ENCODE measurements at places on chromosomes 5 and 9.

DNA sequence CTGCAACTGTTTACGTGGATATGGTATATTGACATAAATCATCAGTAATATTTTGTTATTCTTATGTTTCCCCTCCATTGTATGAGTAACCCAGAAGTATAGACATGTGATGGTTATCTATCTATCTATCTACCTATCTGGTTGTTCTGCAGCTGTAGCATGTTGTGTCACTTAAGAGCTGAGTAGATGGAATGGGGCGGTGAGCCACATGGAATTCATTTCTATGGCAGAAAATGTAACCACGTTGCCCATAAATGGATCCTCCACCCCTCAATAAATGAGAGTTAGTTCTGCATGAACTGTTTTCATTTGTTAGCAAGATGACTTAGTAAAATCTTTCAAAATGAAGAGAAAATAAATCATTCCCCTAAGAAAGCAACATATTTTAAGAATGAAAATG lies 553.2 kb downstream of the MAT2B start:
- DNase-seq: no peak

DNA sequence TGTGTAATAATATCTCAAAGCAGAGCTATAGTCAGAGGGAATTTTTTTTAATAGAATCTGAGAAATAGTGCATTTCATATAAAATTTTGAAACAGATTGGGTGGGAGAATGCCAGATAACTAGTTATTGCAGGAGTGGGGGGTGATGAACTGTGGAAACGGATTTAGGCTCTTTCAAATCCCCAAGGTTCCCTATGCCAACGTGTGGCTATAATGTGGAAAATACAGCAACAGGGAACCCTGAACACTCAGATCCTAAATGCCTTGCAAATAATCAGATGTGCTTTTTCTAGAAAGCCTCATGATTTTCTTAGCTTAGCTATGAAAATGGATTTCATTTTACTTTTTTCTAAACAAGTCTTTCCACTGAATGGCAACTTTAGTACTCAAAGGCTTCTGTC lies 180.5 kb upstream of the DMAC1 start:
- no peak for DNase-seq

DNA sequence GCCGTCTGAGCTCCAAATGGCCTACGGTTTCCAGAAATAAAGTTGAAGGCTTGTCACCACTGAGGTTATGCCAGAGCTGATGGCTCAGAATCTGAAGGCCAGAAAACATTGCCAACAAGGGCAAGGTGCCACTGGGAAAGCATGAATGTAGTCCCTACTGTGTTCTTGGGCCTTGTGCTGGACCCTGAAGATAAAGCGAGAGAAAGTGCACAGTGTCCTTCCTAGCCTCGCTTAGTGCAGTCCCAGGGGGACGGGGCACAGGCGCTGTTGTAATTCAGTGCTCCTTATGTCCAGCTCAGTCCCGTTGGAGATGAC lies 84.5 kb downstream of the NDFIP1 start:
- DNase-seq: no peak

DNA sequence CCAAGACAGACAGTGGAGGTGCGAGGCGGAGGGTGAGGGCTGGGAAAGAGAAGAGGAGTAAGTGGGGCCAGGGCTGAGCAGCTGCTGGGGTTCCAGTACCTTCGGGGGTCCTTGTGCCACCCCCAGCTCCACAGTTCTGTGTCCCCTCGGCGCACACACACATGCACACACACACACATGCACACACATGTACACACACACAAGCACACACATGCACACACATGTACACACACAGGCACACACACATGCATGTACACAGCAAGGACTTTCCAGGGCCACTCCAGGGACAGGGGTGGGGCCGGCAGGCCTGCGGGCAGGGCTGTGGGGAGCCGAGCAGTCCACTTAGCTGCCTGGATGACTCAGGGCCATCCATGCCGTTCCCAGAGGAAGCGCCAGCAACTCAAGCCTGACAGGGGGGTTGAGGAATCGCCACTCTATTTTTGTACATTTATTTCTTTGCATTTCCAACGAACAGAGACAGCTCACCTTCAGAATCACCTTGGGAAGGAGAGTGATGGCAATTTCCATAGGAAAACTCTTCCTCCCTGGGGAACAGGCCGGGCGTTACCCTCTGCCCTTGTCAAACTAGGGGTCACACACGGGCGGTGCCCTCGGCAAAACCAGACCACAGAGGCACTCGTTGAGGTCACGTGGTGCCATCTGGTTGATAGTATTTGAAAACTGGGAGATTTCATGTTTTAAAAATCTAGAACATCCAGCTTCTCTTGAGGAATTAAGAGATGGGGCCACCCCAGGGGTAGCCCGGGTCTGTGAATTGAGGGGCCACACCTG lies 135.7 kb downstream of the ADAMTS2 start:
- DNase-seq: no peak

GRCh38 chr9:20984506-20984905 lies 46.9 kb downstream of the HACD4 start:
- DNase-seq: no peak

GRCh38 chr9:118575341-118576070 lies 793.7 kb downstream of the BRINP1 start:
- DNase-seq: no peak

DNA sequence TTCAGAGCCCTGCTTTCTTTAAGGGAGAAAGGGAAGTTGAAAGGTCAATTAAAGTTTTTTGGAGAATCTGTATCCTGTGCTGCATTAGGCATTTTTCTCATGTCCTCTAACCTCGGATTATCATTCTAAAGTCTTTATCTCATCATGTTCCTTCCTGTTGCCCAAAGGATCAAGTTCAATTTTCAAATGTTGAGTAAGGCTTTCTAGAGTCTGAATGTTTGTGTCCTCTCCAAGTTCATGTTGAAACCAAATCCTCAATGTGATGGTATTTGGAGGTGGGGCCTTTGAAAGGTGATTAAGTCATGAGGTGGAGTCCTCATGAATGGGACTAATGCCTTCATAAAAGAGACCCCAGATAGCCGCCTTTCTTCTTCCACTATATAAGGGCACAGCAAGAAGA lies 20.2 kb upstream of the TNC start:
- no peak for DNase-seq

DNA sequence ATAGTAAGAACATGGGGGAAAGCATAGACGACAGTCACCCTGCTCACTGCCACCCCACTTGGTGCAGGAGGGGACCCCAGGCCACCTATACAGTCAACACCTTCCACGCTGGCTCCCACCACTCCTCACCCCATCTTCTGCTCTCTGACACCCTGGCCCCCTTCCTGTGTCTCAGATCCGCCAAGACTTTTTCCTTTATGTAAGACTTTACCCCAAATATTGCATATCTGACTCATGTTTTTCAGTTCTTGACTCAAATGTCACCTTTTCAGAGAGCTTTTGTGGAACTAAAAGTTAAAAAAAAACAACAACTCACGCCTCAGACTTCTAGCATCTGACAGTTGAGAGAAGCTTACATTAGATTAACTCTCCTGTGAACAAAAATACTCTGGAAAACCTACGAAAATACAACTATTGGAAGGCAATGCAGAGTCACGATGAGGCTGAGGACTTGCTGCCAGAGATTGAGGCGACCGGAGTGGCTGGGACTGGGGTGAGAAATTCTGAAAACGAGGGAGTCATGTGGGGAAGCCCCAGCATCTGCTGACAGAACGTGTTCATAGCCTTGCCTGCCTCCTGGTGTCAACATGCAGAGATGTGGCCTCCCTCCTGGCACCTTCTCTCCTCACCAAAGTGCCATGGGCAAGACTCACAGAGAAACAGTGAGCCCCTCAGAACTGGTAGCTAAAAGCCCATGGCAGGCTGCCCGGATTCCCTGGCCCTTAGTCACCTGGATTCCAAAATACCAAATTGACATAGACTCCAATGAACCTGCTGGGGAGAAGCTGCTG lies 22.4 kb upstream of the FCN2 start:
- no peak for DNase-seq

DNA sequence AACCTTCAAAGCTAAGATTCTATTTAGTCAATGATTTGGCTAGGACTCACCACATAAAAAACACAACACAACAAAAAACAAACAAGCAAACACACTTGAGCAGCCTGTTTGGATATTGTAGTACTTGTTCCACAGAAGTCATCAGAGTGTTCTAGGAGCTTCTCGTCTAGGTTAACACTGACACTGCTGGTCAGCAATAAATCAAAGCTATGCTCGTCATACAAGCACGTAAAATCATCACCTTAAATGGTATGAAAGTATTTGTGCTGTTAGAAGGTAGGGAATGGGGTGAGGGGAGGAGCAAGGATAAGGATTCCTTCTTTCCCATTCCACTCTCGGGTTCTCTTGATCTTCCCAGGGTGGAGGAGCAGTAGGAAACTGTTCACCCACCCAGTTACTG lies 88.0 kb downstream of the ARL15 start:
- DNase-seq: no peak

DNA sequence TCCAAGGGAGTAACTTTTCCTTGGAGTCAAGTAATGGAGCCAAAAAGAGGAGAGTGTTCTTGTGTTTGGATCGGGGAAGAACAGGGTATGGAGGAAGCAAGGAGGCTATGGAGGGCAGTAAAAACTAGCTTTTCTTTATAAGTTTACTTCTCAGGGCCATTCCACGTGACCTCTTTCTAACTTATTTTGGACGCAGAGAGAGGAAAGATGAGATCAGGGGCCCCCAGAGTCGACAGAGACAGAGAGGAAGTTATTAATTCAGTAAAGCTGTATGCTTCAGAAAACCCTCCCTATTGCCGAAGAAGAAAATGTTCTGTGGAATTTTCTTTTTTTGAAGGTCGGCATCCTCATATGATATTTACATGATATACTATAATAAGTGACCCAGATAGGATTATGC lies 233.8 kb upstream of the MPDZ start:
- no peak for DNase-seq

- DNase-seq: no peak
Measured at GRCh38 chr5:8714861-8715260, 831.0 kb downstream of the SEMA5A start.

DNA sequence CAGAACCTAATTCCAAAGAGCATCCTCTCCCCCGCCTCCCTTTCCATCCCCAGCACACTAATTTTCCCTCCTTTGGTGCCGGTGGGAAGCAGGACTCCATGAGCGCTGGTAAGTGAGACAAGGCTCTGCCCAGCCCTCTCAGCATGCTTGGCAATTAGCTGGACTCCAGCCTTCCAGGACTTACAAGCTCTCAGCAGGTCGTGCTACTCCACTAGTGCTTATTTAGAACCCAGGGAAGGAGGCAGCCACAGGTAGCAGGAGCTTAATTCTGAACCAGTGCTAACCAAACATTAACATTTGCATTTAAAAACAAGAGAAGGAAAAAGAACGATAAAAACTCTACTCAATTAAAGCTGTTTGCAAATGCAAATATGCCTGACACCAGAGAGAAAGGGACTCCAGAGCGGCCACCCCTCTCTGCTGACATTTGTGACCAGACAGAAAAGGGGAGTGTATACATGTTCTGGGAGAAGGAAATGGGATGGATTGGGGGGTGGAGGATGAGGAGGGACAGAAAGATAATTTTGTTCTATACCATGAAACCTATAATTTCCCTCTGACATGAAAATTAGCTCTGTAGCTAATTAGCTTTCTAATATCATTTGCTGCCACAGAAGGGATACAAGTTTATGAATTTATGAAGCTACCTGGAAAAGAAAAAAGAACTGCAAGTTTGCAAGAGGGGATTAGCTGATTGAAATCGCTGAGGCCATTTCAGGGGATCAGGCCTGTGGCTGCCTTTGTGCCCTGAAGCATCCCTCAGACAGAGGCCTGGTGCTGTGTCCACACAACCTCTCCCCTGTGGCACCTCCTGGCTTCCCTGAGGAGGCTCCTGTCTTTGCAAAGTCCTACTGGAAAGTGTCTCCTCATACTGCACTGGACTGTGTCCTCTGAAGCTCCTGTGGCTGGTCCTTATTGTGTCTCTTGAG lies 266.3 kb downstream of the SEC61B start:
- DNase-seq: no peak

GRCh38 chr9:104682642-104683041 lies 11.7 kb upstream of the OR13D1 start:
- peak; percentile 23 for DNase-seq

DNA sequence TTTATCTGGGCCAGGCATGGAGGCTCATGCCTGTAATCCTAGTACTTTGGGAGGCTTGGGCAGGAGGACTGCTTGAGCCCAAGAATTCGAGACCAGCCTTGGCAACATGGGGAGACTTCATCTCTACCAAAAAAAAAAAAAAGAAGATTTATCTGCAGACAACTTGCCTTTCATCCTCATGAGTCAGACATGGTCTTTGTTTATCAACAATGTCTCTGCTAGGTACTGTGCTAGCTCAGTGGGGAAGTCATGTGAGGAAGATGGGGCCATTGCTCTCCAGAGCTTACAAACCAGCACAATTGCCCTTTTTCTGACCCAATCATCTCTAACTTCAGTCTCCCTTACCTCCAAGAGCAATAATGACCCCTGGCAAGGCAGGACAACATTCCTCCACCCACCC lies 1.6 kb downstream of the URM1 start:
- DNase-seq: no peak

DNA sequence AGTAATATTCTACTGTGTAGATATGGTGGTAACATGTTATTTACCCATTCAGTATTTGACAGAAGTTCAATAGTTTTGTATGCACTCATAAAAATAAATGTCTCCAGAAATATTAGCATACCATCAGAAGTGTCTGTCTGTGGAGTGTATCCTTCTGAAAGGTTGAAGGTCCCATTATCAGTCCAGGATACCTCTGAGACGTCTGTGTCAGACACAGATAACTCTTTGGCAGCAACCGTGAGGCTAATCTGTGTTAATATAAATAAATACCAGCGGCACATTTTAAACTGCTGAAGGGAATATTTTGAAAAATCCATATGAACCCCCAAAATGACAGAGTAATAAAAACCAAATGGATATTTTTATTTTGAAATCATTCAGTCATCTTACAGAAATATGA lies 11.9 kb upstream of the ZNF622 start:
- DNase-seq: no peak

GRCh38 chr9:104795082-104795481 lies 31.2 kb downstream of the NIPSNAP3B start:
- DNase-seq: no peak

- no peak for DNase-seq
Measured at GRCh38 chr9:91428927-91429351, 5.3 kb upstream of the NFIL3 start.

DNA sequence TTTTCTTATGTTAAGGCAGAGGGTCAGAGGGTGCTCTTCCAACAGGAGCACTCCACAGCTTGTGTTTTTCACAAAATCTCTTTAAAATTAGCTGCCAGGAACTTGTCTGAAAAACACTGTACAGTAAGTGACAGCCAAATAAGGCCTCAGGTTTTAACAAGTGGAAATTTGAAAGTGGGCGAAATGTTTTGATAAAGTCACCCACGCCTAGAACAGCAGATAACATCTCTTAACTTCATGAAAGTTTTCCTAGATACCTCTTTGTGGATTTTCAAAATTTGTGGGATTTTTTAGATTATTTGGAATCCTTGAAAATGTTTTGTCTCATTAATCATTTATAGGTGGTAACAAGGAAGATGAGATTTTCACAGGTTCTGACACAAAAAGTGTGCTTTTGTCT lies 121.3 kb downstream of the PDE4D start:
- no peak for DNase-seq

GRCh38 chr5:117299936-117300328 lies 725.3 kb upstream of the SEMA6A start:
- DNase-seq: no peak
